Right ventricle myocardium superior (tissue), 1 donor: ENCODE measurements at places on chromosomes 13 and 19. TPM values are rescaled to one million over a fixed set of nuclear protein-coding genes. Genes with fewer than 3 reads are reported as not detected.

The C19orf85 gene
- total RNA-seq = not detected

The LGALS16 gene
- total RNA-seq = not detected

The MBOAT7 gene
- total RNA-seq = 12.7 TPM

The CLEC17A gene
- not detected for total RNA-seq

The ZSCAN4 gene
- total RNA-seq = not detected

The RFX1 gene
- total RNA-seq = 13.0 TPM

The CAB39L gene
- 19.3 TPM for total RNA-seq

The MISP3 gene
- 7.9 TPM for total RNA-seq

The RFPL4AL1 gene
- not detected for total RNA-seq

The TMEM145 gene
- total RNA-seq = 0.11 TPM

The ZNF446 gene
- total RNA-seq = 4.6 TPM

The MIR17HG gene
- 1.0 TPM for total RNA-seq

The FBXO27 gene
- 13.0 TPM for total RNA-seq

The SHC2 gene
- 8.8 TPM for total RNA-seq

The PROZ gene
- not detected for total RNA-seq

The ZNF439 gene
- total RNA-seq = 3.2 TPM

The FAM124A gene
- 12.2 TPM for total RNA-seq

The GIPR gene
- 3.8 TPM for total RNA-seq

The COX6B2 gene
- not detected for total RNA-seq

The ICAM5 gene
- 0.11 TPM for total RNA-seq

The ZNF835 gene
- total RNA-seq = 5.6 TPM

The ZNF433 gene
- total RNA-seq = 3.8 TPM

The SIGLEC6 gene
- 0.16 TPM for total RNA-seq

The PNMA8A gene
- 7.3 TPM for total RNA-seq

The PTGIR gene
- total RNA-seq = 2.6 TPM

The CD37 gene
- total RNA-seq = 4.0 TPM

The LRRC63 gene
- total RNA-seq = not detected

The FGF21 gene
- total RNA-seq = not detected

The ZNF134 gene
- total RNA-seq = 15.7 TPM

The IGLON5 gene
- total RNA-seq = not detected

The TNFAIP8L1 gene
- total RNA-seq = 4.6 TPM

The IFNL1 gene
- total RNA-seq = not detected

The CPT1C gene
- 2.2 TPM for total RNA-seq

The ZNF350 gene
- total RNA-seq = 7.6 TPM

The C19orf33 gene
- total RNA-seq = 5.6 TPM

The GGACT gene
- 1.8 TPM for total RNA-seq

The NCCRP1 gene
- not detected for total RNA-seq

The GNA15 gene
- total RNA-seq = 2.8 TPM

The PEAK3 gene
- 0.70 TPM for total RNA-seq

The ZNF527 gene
- total RNA-seq = 7.2 TPM

The ZNF541 gene
- 0.35 TPM for total RNA-seq

The CAPN12 gene
- total RNA-seq = not detected

The DOCK9 gene
- 28.3 TPM for total RNA-seq

The ZNF20 gene
- 0.97 TPM for total RNA-seq

The ZNF749 gene
- 3.4 TPM for total RNA-seq

The SLC15A1 gene
- total RNA-seq = not detected

The KLK12 gene
- total RNA-seq = not detected

The FAM174C gene
- total RNA-seq = 12.4 TPM

The ZNF160 gene
- total RNA-seq = 15.7 TPM

The GMIP gene
- 3.0 TPM for total RNA-seq

The FNDC3A gene
- 16.9 TPM for total RNA-seq

The ZNF284 gene
- 1.6 TPM for total RNA-seq

The RDH8 gene
- total RNA-seq = not detected

The KIR2DL3 gene
- total RNA-seq = not detected

The ADAMTS10 gene
- 9.1 TPM for total RNA-seq
